ENCODE measurements at places on chromosomes 1 and 21.

DNA sequence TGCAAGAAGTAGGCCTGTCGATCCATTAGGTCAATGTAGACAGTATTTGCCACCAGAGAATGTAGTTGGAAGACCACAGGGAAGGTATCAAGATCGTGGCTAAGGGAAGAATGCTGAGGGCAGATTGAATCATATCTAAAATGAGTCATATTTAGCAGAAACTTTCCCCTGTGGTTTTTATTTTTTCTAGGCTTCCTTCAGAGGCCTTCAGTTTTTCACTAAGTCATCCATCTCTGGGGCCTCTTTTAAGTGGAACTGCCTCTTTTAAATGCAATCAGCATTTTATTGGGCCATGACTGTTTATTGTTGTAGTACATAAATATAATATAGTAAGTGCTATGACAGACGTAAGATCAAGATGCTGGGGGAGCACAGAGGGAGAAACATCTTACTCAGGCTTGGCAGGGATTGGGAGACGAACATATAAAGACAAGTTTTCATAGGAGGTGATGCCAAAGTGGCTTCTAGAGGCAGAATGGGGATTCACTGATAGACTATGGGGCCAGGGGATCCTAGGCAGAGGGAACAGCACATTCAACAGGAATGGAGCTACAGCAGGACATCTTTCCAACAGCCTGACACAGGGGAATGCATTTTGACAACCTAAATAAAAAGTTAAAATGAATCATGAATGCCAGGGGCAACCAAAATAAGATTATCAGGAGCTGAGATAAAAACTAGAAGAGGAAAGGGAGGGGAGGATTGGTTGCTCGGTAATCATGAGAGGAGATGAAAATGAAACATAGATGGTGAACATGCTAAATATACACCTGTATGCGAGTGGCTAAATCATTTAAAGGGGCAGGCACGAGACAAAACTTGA lies 20.1 kb downstream of the UBE2U start:
- DNase-seq = no peak

DNA sequence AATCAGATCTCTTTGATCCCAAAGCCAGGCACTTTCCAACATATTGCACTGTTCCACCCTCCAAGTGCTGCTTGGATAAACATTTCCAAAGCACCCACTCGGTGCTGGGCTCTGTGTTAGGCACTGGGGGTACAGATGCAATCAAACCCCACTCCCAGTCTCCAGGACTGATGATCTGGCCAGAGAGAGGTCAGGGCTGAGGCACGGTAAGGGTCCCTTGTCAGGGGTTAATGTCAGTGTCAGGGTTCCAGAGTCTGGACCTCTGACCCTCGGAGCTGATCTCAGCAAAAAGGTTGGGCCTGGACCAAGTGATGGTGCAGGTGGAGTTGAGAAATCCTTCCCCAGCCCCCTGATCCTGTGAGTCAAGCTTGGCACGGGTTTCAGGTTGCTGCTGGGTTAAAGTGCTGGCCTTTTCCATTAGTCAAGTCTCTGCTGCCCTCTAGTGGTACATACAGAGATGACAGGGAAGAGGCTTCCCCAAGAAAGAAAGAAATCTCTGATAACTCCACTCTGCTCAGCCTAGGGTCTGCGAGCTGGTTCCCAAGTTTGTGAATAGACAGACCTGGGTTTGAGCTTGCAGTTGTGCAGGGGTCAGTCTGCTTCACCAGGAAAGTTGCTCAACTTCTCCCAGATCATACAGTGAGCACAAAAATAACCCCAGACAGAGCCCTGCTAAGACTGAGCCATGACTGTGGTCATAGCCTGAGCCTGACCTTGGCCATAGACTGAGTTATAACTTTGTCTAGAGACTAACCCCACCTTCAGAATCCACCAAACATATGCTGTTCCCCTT lies 74.6 kb downstream of the DMRTA2 start:
- DNase-seq = no peak

DNA sequence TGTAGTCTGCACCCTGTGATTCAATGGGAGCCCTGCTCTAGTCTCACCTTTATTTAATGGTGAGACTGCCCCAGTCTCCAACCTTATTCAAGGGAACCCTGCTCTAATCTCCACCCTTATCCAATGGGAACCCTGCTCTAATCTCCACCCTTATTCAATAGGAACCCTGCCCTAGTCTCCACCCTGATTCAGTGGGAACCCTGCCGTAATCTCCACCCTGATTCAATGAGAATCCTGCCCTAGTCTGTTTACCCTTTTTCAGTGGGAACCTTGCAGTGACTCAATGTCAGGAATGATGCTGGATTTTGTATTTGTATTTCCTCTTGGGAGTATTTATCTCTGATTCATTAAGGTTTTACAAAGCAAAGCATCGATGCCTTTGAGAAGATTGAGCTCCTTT lies 39.5 kb downstream of the TRPM2 start:
- DNase-seq = no peak

DNA sequence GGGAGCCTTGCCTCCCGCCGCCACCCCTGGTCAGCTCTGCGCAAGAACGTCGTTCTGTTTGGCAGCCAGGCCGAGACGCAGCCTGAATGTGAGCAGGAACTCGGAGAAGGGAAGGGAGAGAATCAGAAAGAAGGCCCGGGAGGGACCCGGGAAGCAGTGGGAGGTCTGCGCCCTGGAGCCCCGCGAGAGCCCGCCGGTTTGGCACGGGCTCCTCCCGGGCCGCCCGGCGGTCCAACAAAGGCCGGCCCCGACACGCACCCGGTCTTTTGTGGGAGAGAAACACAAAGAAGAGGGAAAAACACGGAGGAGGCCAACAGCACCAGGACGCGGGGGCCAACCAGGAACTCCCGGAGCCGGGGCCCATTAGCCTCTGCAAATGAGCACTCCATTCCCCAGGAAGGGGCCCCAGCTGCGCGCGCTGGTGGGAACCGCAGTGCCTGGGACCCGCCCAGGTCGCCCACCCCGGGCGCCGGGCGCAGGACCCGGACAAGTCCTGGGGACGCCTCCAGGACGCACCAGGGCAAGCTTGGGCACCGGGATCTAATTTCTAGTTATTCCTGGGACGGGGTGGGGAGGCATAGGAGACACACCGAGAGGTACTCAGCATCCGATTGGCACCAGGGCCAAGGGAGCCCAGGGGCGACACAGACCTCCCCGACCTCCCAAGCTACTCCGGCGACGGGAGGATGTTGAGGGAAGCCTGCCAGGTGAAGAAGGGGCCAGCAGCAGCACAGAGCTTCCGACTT lies 2.7 kb upstream of the OLIG2 start:
- no peak for DNase-seq

DNA sequence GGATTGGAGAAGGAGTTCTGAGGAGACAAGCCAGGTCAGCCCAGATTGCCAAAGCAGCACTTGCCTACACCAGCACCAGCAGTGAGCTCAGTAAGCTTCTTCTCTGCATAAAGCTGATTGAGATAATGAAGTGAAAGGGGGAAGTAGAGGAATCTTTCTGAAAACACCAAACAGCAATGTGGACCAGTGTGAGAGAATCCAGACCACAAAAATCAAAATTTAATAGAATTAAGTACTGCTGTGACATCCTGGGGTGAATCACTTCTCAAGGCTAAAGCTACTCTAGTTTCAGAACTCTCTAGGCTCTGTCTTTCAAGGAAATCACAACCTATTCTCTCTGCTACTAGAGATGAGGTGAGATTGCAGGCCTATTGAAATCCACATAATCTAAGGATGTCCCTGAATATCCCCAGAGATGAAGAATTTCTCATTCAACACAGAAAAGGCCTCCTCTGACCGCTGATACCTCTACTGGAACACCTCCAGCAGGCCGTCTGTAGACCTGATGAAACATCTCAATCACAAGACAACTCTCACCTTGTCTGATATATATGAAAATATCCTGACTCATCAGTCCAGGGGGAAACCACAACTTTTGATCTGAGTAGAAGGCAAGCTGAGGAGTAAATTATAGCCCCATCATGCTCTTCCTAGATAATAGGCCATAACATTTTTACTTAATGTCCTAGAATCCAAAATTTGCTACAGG lies at the start of gene FCRL4:
Gene FCRL4, minus strand, starts transcription at position 127 of the 709 bp plus-strand sequence. CDS start 141 bp downstream, outside the sequence.
- DNase-seq = no peak

- no peak for DNase-seq
These were observed 19.1 kb upstream of the NCF2 start for GRCh38 chr1:183609313-183609712.

GRCh38 chr21:22363504-22363903 lies 1365.3 kb downstream of the NCAM2 start:
- no peak for DNase-seq

- no peak for DNase-seq
These were observed 235.3 kb upstream of the C1orf105 start for GRCh38 chr1:172185211-172185610.
